ENCODE measurements at places on chromosomes 11 and 22. TPM values are rescaled to one million over a fixed set of nuclear protein-coding genes. Genes with fewer than 3 reads are reported as not detected.

- no peaks in the 10 kb centered on the region for H3K36me3 ChIP-seq
- peak within 1 kb of the TSS; percentile 83 for H3K4me3 ChIP-seq
- H3K27ac ChIP-seq = peak within 1 kb of the TSS; percentile 68
Measured at GRCh38 chr11:129895126-129896041, at the start of gene NFRKB. NFRKB (minus strand) TSS chr11:129895578; CDS start chr11:129892849, 2,729 bp downstream.

DNA sequence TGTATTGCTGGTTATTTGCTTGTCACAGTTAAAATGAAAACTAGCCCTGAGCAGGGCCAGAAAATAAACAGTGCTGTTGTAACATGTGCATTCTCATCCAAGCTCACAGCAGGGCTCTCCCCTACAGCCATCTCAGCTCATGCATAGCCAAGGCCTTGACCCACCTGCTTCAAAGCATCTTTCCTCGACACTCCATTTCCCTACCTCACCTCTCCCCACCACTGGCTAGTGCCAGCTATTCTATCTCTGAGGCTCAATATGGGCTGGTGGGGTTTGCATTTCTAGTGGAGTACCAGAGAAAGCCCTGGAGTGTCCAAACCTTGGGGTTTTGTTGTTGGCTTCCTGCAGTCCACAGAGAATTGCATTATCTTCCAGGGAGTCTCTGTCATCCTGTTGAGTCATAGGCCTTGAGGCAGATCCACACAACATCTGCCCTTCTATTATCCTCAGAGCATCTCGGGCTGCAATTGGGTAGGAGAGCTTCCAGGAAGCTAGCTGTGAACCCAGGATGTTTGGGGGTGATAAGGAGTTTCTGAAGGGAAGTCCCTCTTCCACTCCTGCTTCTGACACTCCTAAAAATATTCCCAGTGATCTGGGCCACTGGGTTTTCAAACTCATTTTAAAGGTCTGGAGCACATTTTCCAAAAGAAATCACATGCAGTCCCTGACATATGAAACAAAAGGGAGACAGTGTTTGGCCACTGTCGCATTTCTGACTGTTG, 36.1 kb upstream of the AMOTL1 start:
- peaks cover under 1% of the 10 kb centered on the region for H3K27me3 ChIP-seq
- DNase-seq = no peak
- H3K4me1 ChIP-seq = no peaks in the 10 kb centered on the region

DNA sequence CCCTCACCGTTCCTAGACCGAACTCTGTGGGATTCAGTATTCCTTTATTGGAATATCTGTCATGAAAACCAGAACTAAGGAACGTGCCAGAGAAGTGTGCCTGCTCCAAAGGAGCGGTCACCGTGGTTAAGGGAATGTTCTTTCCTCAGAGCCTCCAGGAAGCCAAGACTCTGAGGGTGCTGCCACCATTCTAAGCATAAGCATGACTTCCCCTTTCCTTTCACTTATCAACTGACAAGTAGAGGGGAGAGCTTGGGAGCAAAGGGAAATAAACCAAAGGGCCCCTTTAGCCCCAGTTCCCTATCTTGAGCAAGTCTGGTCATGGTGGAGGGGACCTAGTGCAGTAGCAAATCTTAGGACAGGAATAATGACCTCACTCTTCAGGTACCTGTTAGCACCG, 26.8 kb downstream of the CTR9 start:
- no peaks in the 10 kb centered on the region for H3K4me1 ChIP-seq
- no peaks in the 10 kb centered on the region for H3K27me3 ChIP-seq
- no peaks in the 10 kb centered on the region for H3K36me3 ChIP-seq
- H3K4me3 ChIP-seq = no peak overlapping the region
- peak overlapping the region; percentile 40 for H3K27ac ChIP-seq

DNA sequence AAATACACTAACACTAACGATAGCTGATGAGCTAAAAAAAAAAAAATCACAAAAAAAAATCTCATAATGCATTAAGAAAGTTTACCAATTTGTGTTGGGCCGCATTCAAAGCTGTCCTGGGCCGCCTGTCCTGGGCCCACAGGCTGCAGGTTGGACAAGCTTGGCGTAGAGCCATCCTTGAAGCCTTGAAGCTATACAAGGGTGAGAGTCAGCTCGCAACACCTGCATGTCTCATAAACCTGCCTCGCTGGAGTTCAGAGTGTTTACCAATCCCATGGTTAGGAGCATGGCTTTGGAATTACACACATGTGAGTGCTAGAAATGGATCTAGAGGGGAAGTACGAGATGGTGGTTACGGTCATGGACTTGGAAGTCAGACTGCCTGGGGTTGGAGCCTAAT, 453.7 kb downstream of the INSC start:
- H3K27ac ChIP-seq = no peak overlapping the region
- no peak overlapping the region for H3K4me3 ChIP-seq
- peaks cover 2% of the 10 kb centered on the region for H3K4me1 ChIP-seq
- H3K27me3 ChIP-seq = no peaks in the 10 kb centered on the region
- no peak for DNase-seq

Gene C11orf86
- total RNA-seq = not detected
